ENCODE measurements at places on chromosomes 12 and 14. TPM values are rescaled to one million over a fixed set of nuclear protein-coding genes. Genes with fewer than 3 reads are reported as not detected.

Gene KCNMB4
- 21.5 TPM for polyA plus RNA-seq

Gene CHD8
- polyA plus RNA-seq = 69.4 TPM

DNA sequence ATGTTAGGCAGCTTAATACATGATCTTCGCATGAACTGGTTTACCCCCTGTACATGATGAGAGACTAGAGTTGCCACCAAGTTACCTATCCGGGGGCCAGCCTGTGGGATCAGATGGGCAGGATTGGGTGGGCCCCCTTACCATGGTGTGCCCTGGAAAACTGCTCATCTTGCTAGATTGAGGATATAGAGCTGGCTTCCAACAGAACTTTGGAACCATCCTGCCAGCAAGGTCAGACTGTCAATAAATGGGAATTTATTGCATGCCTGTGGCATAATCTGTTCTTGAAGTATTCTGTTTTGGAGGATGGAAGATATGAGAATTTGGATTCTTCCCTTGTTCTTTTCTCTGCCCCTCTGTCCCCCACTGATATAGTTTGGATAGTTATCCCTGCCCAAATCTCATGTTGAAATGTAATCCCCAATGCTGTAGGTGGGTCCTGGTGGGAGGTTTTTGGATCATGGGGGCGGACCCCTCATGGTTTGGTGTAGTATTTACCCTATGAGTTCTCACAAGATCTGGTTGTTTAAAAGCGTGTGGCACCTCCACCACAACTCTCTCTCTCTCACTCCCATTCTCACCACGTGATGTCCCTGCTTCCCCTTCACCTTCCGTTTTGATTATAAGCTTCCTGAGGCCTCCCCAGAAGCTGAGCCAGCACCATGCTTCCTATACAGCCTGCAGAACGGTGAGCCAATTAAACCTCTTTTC lies 3.7 kb upstream of the TM9SF1 start:
- DNase-seq = no peak

DNA sequence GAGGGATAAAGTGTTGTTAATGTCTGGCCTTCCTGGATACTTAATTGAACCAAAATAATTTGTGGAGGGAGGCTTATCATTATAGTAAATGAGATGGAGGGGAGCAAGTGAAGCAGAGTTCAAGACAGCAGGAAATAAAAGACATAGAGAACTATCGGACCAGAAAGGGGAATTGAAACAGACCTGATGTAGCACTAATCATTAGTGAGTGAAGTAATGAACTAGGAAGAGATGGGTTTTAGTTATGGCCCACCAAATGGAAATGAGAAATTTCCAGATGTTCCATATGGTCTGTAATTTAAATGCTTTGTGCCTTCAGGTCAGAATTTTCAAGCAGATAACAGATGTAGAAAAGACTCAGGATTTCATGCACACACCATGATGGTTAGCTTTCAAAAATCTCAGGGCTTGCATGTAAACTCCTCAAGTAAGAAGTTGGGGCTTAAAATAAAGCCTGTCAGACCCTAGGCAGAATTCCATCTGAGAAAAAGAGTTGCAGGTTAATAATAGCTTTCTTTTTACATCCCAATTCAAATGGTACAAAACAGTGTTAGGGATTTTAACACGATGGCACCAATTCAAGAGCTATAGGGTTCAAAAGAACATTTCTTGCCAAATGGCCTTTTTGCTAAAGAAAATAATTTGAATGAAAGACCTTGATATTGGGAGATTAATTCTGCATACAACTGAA lies 355.8 kb downstream of the FSCB start:
- no peak for DNase-seq

- no peak for DNase-seq
Measured at GRCh38 chr14:22892488-22892887, 9.5 kb downstream of the REM2 start.

- no peak for DNase-seq
Measured at GRCh38 chr14:55711175-55711811, 131.3 kb downstream of the KTN1 start.

DNA sequence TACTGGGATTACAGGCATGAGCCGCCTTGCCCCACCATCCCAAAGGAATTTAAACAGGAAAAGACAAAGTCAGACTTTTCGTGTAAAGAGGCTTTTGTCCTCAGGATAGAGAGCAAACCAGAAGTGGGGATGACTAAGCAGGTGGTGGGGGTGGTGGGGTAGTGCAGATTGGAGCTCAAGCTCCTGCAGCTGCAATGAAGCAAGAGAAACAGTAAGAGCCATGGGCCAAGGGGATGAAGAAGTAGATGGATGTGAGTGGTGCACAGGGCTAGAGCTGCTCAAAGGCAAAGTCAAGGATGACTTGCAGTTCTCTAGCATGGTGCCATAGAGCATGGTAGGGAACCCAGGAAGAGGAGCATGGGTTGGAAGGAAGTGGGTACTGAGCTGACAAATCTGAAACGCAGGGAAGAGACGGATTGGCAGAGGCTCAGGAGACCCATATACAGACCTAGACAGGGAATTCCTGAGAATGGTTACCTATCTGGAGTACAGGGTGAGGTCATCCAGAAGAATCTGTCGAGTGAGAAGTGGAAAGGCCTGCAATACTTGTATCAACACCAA lies 11.4 kb upstream of the RNF34 start:
- DNase-seq = no peak

DNA sequence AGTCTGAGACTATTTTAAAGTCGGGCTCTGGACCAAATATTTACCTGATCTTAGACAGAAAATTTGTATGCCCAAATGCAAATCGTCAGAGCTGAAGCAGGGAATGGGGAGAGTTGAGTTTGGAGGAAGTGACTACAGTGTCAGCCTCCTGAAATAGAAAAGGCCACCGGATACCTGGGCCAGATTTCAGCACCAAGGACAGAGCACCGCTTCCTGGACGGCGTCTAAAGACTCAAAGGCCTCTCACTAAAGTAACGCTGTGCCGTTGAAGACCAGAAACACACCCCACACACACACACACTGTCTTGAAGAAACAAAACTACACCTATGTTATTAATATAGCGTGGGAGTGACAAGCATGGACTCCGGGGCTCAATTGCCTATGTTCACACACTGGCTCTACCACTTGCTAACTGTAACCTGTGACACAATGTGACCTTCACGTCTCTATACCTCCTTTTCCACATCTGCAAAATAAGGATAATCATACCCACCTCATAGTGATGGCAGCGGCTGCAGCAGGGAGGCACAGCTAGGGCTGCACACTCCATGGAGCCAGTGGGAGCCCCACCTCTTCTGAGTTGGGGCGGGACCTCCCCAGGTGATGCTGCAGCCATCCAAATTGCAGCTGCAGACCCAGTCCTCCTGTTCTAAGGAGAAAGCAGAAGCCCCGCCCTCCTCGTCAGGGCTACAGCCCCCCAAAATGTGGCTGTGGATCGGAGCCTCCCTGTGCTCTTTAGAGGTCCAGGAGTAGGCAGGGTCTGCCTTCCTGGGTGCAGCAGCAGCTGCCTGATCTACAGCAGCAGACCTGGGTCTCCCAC lies 35.6 kb downstream of the KRT76 start:
- peak; percentile 54 for DNase-seq

- no peak for DNase-seq
Measured at GRCh38 chr12:32891956-32892355, 4.6 kb downstream of the PKP2 start.

DNA sequence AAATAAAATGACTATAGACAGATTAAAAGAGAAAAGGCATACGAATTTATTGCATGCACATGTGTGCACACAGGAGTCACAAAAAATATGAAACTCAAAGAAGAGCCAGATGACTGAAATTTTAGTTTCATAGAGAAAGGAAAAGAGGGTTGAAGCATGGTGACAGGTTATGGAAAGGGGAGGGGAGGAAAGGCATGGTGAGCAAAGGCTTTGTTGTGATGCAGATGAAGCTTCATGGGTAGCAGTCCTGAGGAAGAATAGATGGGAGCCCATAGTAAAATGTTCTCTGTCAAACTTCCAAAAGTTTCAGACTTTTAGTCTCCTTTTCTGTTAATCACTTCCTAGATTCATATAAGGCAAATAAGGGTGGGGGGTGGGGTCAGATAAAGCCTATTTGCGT lies 612.7 kb upstream of the ATP2B1 start:
- DNase-seq = no peak

DNA sequence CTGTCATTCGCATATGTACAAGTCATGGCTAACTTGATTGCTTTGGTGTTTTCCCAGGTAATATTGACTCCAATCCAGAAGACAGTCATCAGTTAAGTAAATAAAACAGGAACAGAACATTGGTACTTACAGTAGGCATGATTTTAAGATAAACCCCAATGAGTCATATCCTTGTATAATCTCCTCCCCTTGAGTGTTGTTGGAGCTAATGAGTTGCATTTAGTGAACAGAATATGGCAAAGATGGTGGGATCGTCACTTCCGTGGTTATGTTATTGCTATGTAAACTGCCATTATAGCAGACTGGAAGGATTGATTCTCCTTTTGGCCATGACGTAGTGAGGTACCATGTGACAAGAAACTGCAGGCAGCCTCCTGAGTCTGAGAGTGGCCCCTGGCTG lies 102.2 kb downstream of the TMX1 start:
- DNase-seq = no peak

DNA sequence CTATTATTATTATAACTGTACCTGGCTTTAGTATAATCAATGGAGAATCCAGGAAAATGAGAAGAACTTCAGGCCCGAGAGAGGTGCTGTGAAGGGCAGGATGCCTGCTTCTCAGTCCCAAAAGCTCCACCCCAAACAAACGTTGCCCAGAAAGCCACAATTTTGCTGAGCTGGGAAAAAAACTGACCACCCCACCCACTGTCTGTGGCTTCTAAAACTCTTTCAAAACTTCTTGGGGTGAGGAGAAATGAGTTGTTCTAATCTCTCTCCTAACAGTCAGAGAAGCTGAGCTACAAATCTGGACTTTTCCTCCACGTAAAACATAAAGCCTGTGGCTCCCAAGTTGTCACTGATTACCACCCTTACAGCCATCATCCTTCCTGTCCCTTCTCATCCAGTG lies 13.4 kb downstream of the VDR start:
- DNase-seq = no peak

- DNase-seq = no peak
Measured at GRCh38 chr12:80590085-80590484, 117.3 kb upstream of the MYF6 start.

DNA sequence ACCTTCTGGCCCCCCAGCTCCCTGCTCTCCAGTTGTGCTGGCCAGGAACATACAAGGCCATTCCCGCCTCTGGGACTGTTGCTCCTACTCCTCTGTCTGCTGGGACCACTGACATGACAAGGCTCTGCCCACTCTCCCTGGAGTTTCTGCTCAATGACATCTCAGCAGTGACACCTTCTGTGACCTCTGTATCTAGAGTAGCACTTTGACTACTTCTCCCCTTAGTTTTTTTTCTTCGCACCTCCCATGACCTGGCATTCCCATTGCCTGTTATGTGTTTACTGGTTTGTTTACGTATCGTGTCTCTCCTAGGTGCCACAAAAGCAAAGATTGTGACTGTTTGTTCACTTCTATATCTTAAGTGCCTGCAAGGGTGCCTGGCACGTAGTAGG lies 40.1 kb upstream of the TMEM263 start:
- DNase-seq = no peak

Data from left renal cortex interstitium (tissue), 4 donors.